Mesothelial cell of epicardium (in vitro differentiated cells): ENCODE measurements at places on chromosomes 3 and 15.

DNA sequence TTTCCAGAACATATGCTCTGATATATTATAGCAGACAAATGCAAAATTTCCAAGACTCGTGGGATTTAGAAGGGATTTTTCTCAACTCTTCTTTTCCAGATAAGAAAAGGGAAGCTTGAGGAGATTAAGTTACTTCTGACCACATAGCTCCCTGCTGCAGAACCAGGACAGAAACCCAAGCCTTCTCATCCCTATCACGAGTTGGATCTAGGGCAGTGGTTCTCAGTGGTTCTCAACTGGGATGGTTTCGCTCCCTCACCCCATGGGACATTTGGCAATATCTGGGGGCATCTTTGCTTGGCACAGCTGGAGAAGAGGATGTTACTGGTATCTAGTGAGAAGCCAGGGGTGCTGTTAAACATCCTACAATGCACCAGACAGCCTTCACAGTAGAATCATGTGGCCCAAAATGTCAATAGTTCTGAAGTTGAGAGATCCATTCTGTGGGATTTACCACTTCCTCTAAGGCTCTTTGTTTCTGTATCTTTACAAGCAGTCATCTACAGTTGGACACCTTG lies 64.2 kb downstream of the LIPC start:
- no peak for DNase-seq

GRCh38 chr3:155859859-155860258 lies 5.6 kb upstream of the SLC33A1 start:
- no peak for DNase-seq

DNA sequence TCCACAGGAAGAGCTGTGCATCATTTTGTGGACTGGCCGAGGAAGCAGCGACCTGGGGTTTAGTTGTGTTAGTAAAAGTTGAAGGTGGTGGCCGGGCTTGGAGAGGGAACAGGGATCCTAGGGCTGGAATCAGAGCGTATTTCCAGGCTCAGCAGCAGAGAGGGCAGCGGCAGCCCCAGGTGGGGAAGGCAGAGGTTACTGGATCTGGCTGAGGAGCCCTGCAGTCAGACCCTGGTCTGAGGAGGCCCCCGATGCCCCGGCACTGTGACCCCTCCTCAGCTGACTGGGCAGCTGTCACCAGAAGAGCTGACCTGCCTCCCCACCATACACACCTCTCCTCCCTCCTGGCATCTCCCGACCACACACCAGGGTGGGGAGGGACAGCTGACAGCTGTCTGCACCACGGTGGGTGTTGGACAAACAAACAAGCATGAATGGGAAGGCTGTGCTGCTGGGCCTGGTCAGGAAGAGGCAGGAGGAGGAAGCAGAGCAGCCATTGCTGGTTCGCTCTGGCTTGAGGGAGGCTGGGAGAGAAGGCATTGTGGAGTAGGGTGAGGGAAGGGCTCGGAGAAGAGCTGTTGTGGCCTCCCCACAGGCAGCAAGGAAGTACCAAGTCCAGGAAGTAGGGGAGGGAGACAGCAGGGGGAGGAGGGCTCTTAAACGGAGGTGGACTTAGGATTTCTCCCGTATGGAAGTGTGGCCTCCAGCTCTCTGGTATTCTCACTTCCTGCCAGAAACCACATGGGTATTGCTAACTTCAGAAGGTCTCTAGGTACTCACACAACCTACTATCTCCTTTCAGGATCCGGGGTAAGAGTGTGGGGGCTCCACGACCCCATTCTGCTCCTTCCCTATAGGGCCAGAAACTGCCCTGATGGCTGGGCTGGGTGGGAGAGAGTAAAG lies 49.5 kb upstream of the HACD2 start:
- no peak for DNase-seq

GRCh38 chr3:126146034-126146433 lies 34.4 kb downstream of the ALDH1L1 start:
- DNase-seq, result no peak

DNA sequence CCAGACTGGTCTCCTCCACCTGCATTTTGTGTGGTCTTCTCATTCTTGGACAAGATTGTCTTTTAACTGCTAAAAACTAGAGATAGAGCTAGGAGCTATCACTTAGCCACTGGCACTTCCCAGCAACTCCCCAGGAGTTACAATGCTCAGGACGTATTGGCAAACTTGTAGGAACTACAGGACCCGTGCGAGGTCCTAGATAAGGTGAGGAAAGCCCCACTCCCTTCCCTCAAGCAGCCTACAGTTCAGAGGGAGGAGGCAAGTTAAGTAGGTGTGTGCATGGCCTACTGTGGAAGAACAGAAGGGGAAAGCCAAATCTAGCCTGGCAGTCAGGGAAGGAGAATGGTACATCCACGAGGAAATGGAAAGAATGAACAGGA lies 504.7 kb upstream of the PROK2 start:
- no peak for DNase-seq

- DNase-seq, result no peak
These were observed 52.2 kb downstream of the SATB1 start for GRCh38 chr3:18372786-18373405.

DNA sequence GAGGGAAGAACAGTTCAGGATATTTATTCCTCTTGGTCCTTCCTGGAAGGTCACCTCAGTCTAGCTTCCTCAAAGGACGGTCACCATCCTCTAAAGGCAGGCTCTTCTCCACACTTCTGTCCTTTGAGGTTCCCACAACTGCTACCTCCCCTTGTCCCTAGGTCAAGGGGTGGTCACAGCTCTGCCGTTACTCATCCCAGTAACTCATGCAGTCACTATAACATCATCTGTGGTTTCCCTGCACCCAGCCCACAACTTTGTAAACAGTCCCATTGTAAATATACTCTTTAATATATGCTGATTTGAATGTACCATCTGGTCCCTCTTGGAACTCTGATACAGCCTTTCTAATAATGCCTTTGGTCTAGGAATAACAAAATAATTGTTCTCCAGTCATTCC lies 887.4 kb downstream of the FHIT start:
- no peak for DNase-seq

GRCh38 chr3:72318504-72319193 lies 529.6 kb downstream of the SHQ1 start:
- no peak for DNase-seq

DNA sequence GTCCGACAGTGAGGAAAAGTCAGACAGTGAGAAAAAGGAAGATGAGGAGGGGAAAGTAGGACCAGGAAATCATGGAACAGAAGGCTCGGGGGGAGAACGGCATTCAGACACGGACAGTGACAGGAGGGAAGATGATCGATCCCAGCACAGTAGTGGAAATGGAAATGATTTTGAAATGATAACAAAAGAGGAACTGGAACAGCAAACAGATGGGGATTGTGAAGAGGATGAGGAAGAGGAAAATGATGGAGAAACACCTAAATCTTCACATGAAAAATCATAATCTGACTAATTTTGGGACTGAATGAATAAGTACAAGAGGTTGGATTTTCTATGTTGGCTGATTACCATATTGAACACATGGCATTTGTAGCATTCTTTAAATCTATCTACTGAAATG lies 26.2 kb downstream of the SEC62 start:
- DNase-seq, result no peak

- DNase-seq, result no peak
These were observed 142.5 kb upstream of the UBE2E1 start for GRCh38 chr3:23663246-23663645.

GRCh38 chr15:81297603-81298575 lies 26.1 kb downstream of the STARD5 start:
- no peak for DNase-seq

DNA sequence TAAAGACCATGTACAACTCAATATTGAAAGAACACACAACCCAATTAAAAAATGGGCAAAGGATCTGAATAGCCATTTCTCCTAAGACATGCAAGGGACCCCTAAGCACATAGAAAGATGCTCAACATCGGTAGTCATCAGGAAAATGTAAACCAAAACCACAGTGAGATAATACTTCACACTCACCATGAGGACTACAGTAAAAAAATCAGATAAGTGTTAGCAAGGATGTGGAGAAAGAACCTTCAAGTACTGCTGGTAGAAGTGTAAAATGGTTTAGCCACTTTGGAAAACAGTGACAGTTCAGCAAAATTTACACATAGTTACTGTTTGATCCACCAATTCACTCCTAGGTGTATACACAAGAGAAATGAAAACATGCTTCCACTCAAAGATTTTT lies 30.1 kb upstream of the XIRP1 start:
- no peak for DNase-seq

- DNase-seq, result no peak
These were observed 103.4 kb downstream of the GSK3B start for GRCh38 chr3:119990888-119991287.

DNA sequence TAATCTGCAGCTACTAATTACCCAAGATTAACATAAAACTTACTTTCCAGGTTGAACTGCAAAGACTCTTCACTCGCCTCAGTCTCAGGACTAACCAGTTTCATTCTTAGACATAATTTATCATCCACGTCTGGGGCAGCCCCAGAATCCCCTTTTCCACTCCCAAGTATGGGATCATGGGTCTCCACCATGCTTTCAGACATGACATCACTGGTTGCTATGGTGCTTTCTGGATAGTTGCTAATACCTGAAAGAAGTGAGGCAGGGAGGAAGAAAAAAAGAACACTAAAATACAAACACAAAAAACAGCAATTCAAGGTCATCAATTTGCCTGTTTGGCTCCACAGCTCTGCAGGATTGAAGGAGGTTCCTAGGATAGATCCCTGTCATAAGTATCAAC lies 46.6 kb downstream of the TP53BP1 start:
- no peak for DNase-seq

GRCh38 chr15:34754171-34754601 lies 612 bp downstream of the GJD2 start:
- DNase-seq, result no peak

DNA sequence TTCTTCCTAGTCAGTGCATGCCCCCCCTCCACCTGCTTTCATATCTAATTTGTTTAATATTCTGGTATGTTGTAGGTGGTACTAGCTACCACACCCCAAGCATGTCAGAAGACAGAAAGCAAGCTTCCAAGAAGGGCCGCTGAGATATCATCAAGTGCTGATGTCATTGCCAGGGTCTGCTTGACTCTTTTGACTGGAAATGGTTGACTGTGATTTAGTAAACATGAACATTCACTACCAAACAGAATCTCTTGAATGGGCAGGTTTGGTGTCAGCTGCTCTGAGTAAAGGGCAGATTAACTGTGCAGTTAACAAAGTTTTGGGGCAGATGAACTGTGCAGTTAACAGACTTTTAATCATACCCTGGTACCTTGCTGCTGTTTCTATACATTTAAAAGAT lies 244.2 kb upstream of the SATB1 start:
- no peak for DNase-seq

DNA sequence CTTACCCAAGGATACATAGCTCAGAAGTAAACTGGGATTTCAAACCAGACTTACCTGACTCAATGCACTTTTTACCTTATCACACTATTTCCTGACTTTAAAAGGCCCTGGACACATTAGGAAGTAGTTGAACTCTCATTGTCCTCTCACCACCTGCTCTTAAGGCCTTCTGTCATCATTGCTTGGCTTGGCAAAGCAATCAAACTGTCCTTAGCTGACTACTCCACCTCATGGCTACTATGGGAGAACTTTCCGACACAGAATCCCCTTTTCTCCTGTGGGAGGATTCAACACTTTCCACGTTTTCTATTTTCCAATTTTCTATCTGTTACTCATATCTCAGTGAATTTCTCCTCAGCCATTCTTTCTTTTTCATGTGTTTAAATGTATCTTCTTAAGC lies 55.4 kb downstream of the ZNF148 start:
- DNase-seq, result no peak

DNA sequence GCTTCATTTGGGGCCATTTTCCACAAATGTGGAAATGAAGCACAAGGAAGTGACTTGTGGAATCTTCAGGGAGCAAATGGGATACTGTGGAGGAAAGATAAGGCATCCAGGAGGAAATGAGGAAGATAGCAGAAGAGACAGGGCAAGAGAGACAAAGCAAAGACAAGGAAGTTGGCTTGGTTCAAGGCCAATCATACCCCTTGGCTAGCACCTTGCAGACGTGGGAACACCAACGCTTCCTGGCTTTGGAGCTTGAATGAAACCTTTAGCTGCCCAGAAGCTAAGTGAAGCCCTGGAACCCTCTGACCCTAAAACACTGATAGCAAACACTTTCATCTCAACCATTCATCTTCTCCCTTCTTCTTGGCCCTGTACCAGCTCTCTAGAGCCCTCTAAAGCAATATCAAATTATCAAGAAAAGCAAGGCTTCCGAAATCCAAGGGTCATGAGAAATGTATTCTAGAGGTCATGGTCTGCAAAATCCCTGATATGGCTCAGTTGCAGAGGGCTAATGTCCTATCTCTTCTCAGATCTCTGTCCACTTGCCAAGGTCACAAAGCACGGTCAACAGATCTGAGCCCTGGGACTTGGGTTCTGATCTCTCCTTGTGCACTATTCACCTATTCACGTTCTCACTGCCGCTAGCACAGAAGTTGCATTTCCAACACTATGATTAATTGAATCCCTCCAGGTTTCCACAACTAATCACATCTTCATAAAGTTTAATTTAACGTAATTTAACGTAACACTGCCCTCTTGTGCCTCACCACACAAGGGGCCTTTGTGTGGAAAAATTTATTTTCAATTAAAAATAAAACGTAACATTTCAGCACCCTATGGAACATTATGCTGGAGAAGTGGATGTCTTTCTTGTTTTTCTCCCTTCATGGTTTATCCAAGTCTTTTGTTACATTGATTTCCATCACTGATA lies 557.6 kb upstream of the ADAMTS9 start:
- no peak for DNase-seq

- no peak for DNase-seq
These were observed 346.3 kb upstream of the UBE2E2 start for GRCh38 chr3:22856811-22857210.

GRCh38 chr3:45807681-45808540 lies 11.6 kb upstream of the SLC6A20 start:
- no peak for DNase-seq

- no peak for DNase-seq
These were observed 172.8 kb downstream of the NR2F2 start for GRCh38 chr15:96503276-96503675.

DNA sequence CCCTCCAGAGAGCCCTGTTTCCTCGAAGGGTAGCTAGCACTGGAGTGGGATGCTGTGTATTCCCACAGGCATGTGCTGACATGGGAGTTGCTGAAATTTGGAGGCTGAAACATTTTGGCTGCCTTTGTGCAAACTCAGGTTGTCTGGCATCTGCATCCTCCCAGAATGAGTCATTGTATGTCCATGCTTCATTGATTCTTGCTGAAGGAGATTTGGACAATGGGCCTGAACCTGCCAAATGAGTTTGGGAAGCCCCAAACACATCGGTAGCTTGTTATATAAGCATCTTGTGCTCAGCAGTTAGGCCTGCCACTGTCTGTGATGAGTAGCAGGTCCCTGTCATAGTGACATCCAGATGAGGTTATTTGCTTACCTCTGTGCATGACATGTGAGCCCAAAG lies 160.0 kb downstream of the IL5RA start:
- no peak for DNase-seq
